ENCODE measurements at places on chromosomes 7 and 10.
A peak's percentile ranks its signal among the peaks of the same experiment; 100 is the strongest.

DNA sequence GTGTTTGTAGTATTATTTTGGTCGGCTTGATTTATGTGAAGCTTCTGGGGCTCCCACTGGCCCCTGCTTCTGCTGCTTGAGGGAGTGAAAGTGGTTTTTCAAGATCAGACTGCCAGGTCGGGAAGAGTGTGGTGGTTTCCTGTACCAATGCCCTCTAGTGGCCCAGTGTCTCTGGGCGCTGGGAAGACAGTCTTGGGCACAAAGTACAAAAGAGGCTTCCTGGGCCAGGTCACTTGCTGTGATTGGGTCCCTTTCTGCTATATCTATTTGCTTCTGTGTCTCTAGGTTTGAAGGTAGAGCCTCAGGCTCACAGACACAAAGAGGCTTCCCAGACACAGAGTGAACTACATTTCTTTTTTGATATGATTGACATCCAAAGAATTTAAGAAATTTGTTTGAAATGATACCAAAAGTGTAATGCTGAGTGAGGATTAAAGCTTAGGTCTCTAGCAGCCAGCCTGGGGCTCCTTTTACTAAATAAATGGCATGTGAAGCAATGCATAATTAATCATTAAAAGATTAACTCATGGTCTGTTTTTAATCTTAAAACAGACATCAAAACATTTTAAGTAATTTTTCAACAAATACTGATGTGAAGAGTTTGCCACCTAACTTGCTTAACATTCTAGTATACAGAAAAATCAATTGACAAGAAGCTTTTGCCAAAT is 36.3 kb downstream of the ABCB1 start:
- DNase-seq, result peak; percentile 5

DNA sequence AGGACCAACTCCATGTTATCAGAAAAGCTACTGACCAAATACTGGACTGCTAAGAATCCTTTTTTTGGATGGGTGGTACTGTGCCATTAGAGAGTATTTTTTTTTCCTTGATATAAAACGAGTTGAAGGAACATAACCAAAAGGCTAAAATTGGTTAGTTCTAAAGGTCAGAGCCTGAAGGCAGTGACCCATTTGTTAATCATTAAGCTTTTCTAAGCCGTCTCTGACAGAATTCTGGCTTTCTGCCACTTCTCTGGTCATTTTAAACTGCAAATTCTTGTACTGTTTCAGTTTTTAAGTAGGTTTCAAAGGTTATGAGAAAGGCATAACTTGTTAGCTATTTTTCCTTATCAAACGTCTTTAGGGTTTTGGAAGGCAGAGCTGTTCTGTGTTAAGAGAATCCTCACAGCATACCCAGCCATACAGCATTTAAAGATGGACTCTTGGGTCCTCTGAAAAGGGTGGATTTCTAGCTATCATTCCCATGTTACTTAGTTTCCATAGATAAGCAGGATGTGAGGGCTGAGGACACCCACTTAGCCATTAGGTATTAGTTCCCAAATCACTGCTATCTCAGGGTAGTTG is 196.8 kb downstream of the RNLS start:
- peak; percentile 11 for DNase-seq

GRCh38 chr7:121398246-121398645 is 2.1 kb upstream of the FAM3C start:
- no peak for DNase-seq

DNA sequence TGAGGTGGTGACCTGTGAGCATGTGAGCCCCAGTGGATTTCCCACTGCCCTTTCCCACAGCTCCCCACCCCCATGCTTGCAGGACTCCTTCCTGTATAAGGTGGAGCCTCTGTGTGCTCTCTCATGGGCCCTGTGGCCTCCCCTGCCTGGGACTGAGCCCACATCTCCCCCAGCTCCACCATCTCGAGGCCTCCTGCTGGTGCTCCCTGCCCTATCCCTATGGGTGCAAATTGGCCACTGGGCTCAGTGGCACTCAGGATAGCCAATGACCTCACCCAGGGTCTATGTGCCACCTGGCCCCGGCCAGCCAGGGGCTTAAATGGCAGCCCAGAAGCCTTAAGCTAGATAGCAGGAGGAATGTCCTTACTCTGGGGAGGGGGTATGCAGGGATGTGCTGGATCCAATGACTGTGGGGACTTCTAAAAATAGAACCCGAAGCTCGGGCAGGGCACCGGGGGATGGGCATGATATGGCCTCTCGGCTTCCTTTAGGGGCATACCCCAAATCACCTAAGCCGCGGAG is 2.0 kb downstream of the LDB3 start:
- no peak for DNase-seq

- peak; percentile 5 for DNase-seq
Observed at GRCh38 chr7:77913977-77914607, 115.5 kb downstream of the PHTF2 start.

GRCh38 chr7:56097700-56098099 is 4.9 kb upstream of the PHKG1 start:
- DNase-seq, result peak; percentile 82
